ENCODE measurements at places on chromosomes 5 and 9.

DNA sequence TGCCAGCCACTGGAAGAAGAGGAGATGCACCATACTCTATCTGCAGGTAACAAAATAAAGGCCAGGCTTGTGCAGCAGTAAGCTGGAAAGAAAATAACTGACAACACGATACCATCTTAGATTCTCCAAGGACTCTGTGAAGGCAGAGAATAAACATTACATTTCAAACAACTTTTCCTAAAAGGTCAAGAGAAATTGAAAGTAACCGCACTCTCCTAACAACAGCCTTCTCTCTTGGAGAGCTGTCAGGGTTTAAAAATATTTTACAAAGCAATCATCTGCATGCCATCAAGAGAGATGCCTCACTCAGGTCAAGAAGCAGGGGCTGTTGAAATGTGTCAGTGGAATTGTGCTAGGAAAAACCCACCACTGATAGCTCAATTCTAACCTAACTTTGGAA is 13.5 kb upstream of the TTLL11 start:
- DNase-seq: no peak

- DNase-seq: no peak
Measured at GRCh38 chr5:79495311-79495710, 18.6 kb downstream of the HOMER1 start.

GRCh38 chr9:129602598-129603415 is 18.1 kb downstream of the C9orf50 start:
- peak; percentile 33 for DNase-seq

DNA sequence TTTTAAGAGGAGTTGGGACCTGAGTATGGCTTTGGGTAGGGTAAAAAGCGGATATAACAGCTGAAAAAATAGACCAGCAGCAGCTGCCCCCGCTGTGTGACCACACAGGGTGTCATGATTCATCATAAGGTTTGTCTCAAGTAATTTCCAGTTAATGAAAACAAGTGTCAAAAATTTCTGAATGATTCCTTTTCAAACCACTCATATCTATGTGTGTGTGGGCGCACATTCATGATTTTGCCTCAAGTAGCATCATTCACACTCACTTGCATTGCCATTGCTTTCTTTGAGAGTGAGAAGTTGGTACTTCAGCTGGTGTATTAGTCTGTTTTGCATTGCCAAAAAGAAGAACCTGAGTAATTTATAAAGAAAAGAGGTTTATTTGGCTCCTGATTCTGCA is 12.1 kb upstream of the TNFAIP8 start:
- DNase-seq: peak; percentile 90

GRCh38 chr9:84917366-84918070 is 248.0 kb downstream of the NTRK2 start:
- DNase-seq: no peak

All from activated CD4-positive, alpha-beta T cell treated with anti-CD3 and anti-CD28 coated beads, Interleukin-10, Interleukin-2, amounts not matched to agents 100 ng/mL and 50 ng/mL, durations not matched to agents 16 hours and 8 hours (primary cell).